Neuronal stem cell (in vitro differentiated cells): ENCODE measurements at places on chromosomes 2 and 18.

DNA sequence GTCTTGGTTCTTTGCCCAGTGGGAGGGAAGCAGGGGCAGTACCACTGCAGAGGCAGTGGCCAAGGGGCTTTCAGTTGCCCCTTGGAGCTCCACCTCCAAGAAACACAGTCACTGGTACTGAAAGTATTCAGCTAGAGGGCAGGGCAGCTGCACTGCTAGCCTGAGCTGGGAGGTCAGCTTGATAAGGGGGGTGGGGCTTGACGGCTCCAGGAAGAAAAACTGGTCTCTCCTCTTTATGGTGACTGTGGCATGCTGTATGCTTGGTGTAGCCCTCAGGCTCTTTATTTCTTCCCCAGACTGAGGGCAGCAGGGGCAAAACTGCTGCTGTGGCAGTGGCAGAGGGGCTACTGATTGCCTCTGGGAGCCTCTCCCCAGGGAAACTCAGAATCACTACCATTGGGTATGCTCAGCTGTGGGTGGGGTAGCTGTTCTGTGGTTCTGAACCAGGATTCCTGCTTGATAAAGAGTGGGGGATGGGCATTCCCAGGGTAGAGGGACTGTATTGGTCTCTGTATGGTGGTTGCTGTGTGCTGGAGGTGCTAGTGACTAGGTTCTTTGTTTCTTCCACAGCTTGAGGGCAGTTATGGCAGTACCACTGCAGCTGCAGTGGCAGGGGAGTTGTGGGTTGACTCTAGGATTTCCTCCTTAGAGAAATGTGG is 134.6 kb upstream of the SCN7A start:
- DNase-seq = no peak

- DNase-seq = no peak
Observed at GRCh38 chr18:50982802-50983179, 15.0 kb downstream of the ELAC1 start.

GRCh38 chr2:42961385-42961811 is 169.0 kb upstream of the HAAO start:
- DNase-seq = no peak

- no peak for DNase-seq
Observed at GRCh38 chr18:33906046-33906445, 318.7 kb downstream of the NOL4 start.

DNA sequence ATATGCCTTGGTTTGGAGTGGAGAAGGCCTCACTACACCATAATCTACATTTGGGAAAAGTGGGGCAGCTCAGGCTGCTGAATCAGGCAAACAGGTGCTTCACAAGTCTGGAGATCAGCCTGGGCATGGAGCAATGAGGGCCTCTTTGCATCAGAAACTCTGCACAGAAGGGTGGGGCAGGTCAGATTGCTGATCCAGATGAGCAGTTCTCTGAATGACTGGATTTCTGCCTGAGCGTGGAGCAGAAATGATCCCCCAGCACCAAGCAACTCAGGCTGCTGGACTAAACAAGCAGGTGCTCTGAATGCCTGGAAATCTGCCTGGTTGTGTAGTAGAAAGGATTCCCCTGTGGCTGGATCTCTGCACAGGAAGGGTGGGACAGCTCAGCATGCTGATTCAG is 605.3 kb upstream of the ZNF804A start:
- DNase-seq = no peak

DNA sequence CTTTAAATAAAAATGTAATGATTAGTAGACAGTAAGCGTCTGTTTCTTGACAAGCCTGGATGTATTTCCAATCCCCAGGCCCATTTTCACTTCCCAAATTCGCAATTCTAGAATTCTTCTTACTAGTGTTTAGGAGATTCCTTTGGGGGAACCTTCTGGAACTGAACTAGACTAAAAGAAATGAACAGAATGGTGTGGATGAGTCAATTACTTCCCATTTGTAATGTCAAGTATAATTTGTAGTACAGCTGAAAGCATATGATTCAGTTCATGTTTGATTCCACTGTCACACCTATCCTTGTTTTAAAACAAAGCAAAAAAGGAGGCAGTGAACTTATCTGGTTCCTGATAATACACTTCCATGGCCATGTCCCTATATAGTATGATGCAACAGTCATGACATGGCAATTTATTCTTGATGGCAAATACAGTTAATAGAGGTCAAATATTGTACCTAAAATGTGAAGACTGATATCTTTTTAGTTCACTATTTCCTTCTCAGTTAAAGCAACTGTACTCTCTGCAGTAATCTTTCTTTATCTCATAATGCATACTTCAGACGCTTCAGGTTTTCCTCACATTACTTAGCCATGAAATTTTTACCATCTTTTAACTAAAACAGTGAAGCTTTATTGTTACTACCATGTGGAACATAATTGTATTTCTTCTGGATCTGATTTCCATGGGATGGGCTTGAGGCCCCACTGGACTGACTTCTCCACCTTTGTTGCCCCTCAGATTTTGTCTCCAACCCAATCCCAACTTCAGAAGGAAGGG is 2.0 kb downstream of the IDH1 start:
- no peak for DNase-seq

DNA sequence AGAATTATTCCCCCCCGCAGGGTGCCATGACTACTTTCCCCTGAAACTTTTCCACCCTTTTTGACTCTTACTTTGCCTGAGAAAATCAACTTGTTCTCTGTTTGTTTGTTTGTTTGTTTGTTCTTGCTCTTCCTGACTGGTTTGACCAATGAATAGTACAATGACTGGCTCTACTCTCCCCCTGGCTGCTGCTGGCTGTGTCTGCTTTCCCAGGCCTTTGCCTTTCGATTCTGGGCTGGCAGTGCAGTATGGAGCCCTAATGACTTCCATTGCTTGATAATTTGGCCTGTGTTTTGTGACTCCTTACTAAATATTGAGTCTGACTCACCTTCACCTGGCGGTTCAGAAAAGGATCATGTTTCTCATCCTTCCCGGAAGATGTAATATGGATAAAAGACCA is 241.1 kb downstream of the TMEM182 start:
- no peak for DNase-seq

GRCh38 chr2:50514901-50515300 is 517.0 kb downstream of the NRXN1 start:
- DNase-seq = no peak
